ENCODE measurements at places on chromosomes 13 and 19.

GRCh38 chr13:63463782-63464610 is 2048.3 kb upstream of the PCDH20 start:
- DNase-seq = no peak

DNA sequence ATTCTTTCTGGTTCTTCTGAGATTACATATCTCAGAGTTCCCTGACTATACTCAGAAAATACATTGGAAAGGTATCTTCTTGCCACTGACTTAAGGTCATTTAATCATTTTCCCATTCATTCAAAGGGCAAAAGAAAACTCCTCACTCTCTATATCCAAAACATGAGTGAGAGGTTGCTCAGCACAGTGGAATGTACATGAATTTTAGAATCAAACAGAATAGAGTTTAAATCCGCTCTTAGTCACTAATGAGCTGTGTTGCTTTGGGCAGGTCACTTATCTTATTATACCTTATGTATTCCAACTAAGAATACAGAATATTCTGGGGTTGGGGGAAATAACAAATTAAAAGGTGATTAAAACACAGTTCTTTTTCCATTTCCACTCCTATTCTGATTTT is 452.6 kb upstream of the KLF12 start:
- no peak for DNase-seq

DNA sequence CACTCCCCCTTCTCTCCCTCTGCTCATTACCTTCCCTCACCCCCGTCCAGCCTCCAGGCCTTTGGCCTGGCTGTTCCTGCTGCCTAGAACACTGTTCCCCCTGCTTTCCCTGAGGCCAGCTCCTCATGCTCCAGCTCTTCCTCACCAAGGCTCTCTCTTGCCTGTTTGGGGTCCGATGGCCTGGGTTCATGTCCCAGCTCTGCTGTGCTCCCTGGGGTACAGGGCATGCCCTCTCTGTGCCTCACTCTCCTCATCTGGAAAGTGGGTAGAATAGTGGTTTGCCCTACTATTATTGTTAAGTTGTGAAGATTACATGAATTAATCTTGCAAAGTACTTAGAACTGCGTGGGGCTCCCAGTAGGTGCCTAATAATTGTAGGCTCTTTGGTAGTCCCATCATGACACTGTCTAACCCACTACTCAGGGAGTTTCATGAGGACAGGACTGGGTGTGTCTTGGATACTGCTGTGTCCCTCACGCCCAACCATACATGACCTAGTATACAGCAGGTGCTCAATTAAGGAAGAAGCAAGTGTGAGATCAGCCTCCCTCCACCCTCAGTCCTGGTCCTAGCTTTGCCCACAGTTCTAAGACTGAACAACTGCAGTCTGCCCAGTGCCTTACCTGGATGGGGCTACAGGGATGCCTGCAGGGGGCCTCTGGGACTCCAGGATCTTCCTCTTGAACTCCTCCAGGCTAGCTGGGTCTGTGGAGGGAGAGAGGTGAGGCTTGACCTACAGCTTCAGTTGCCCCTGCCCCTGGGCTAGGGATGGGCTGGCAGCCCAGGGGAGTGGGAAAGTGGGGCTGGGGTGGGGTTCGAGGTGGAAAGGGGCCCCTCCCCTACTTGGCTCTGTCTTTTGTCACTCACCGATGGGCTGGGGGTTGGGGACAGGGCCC is 17.0 kb downstream of the PLVAP start:
- no peak for DNase-seq

GRCh38 chr13:71474936-71475335 is 392.1 kb downstream of the DACH1 start:
- DNase-seq = no peak

- DNase-seq = no peak
These were observed 64.2 kb downstream of the SOX1 start for GRCh38 chr13:112131081-112131712.

DNA sequence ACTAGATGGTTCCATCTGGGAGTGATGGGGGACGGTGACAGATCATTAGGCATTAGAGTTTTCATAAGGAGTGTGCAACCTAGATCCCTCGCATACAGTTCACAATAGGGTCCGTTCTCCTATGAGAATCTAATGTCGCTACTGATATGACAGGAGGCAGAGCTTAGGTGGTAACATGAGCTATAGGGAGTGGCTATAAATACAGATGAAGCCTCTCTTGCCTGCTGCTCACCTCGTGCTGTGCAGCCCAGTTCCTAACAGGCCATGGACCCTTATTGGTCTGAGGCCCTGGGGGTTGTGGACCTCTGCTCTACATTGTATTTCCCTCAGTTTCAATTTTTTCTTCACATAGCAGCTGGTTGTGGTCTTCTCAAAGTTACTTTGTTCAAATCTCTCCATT is 56.5 kb downstream of the CDK8 start:
- DNase-seq = no peak

DNA sequence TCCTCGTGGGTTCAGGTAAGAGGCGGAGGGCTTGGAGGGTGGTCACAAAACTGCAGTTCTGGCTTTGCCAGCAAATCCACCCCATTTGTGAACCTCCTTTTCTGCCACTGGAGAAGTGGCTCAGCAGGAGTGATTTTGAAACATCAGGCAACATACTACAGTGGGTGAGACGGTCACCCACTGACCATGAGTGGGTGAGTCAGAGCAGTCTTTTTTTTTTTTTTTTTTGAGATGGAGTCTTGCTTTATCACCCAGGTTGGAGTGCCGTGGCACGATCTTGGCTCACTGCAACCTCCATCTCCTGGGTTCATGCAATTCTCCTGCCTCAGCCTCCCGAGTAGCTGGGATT is 3.0 kb downstream of the TOMM40 start:
- DNase-seq = no peak

DNA sequence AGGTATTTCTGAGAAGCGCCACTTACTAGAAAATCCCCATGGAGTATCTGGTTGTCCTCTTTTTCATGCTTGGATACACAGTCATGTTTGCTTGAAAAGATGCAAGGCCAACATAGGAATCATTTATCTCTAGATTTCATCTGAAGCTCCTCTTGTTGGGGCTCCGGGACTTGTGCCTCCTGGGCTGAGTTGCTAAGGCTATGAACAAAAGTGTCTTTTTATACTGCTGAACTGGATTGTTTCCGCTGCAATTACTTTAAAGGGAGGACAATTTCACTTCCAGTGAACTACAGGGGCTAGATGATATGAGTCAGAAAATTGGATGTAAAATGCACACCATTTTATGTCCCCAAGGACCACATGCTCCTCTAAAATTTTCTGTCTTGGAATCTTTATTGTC is 114.1 kb downstream of the TNFSF13B start:
- no peak for DNase-seq

- DNase-seq = no peak
These were observed 8.9 kb downstream of the VRK3 start for GRCh38 chr19:50016225-50016807.

DNA sequence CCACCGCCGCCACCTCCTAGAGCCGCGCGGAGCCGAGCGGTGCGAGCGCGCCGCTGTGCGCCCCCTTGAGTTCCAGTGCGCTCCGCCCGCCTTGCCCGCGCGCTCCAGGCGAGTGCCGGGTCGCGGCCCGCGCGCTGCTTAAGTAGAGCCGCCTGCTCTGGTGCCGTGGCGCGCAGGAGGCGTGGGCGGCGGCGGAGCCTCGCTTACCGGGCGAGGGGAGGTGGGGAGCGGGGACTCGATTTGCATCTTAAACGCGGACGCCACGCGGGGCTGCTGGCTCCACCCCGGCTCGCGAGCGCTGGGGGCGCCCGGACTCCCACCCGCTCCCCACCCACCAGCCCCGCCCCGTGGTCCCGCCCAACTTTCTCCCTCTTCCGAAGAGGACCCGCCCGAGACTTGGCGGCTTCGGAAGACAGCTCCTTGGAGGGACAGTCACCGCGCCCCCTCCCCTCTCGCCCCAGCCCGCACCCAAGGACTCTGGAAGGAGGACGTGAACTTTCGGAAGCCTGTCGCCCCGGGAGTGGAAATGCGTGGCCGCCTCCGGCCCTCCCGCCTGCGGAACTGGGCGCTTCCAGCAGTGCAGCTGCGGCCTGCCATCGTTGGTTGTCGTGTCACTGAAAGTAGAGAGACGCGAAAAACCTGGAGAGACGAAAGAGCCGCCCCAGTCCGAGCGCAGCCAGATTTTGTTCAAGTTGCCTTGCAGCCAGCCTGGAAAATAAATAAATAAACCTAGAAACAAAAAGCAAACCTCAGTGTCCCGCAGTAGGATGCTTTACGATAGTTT is at the start of gene KCTD12:
Gene KCTD12, minus strand, starts transcription at position 114 of the 784 bp plus-strand sequence. CDS start 257 bp downstream, outside the sequence.
- peak; percentile 80 for DNase-seq

DNA sequence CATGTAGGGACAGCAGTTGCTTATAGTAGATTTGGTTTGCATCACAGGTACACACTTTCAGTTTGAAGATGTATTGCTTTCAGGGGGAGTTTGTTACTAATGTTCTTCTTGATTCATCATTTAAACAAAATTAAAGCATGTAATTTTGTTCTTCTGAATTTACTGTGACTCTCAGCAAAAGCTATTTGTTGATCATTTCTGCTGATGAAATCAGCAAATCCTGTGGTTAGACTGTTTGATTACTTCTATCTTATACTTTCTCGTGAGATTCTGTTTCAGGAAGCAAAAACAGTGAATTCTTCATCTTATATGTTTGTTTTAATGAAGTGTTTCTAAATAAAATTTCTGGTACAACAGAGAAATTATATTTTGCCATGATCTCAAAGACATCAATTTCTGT is 497.6 kb downstream of the GPC6 start:
- no peak for DNase-seq

- no peak for DNase-seq
These were observed 54.9 kb upstream of the ITM2B start for GRCh38 chr13:48178126-48178525.

GRCh38 chr19:41957161-41957837 is 1.8 kb downstream of the RABAC1 start:
- DNase-seq = no peak

DNA sequence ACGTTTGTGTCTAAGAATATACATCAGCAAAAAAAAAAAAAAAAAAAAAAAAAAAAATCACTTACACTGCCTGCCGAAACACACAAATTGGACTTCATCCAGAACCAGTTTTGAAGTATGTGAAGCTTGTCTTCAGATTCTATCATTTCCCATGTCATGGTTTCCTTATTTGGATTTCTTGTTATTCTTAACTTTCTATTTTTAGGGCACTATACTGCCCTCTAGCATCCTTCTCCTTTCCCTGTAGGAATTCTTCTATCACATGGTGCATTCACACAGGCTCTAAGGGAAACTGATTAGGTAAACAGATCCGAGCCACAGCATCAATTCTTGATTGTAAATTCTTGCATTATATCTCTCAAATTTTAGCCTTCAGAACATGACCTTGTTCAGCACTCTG is 1507.5 kb downstream of the OLFM4 start:
- no peak for DNase-seq

DNA sequence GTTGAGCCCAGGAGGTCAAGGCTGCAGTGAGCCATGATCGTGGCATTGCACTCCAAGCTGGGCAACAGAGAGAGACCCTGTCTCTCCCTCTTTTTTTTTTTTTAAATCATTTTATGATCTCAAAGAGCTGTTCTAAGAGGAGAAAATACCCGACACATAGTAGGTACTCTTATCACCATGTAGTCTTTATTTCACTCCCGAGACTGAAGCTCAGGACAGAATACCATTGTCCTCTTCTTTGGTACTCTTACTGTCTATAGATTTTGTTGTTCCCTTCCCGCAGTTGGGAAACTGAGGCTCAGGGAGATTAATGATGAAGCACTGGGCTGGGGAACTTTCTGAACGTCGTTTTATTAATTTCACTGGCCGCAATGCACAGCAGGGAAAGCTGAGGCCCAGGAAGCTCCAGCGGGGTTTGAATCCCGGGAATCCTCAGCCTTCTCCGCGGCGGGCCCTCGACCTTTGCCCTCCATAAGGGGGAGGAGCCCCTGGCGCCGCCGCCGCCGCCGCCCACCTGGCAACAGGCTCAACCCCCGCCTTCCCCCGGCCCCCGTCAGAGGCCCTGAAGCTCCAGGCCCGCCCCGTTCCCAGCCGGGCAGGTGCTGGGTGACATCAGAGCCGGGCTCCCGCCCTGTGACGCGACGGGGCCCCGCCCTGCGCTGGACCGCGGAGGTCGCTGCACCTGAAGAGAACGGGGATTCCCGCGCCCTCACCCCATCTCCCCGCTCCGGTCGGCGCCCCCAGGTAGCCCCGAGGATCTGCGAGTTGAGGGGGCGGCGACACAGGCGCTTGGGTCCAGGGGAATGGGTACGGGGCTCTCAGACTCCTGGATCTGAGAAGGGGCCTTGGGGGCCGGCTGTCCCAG is 1.6 kb downstream of the MYH14 start:
- no peak for DNase-seq

DNA sequence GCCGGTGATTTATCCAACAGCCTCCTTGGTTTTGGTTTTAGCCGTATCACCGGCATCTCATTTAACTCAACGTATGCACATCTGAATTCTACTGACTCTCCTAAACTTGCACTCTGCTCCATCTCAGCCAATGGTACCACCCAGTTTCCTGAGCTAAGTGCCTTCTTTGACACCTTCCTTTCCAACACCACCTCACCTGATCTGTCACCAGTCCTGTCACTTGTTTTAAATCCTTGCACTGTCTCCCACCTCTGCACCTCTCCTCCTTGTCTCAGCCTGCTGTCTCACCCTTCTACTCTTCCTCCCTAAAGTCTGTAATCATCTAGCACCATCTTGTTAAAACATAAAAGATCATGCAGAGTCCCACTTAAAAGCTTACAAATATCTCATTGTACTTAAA is 28.1 kb upstream of the TPT1 start:
- DNase-seq = no peak

GRCh38 chr13:103473081-103473480 is 406.9 kb upstream of the SLC10A2 start:
- no peak for DNase-seq

GRCh38 chr13:99151516-99151915 is 49.1 kb upstream of the UBAC2 start:
- no peak for DNase-seq

GRCh38 chr13:108363666-108364065 is 94.1 kb downstream of the TNFSF13B start:
- no peak for DNase-seq

GRCh38 chr13:93450191-93450621 is 223.6 kb downstream of the GPC6 start:
- DNase-seq = no peak

- no peak for DNase-seq
These were observed 12.3 kb upstream of the MEX3D start for GRCh38 chr19:1580382-1580781.

All from activated T-cell treated with anti-CD3 and anti-CD28 coated beads for 4 hours (primary cell).